MM.1S (cell line): ENCODE measurements at places on chromosomes 6 and 20.

DNA sequence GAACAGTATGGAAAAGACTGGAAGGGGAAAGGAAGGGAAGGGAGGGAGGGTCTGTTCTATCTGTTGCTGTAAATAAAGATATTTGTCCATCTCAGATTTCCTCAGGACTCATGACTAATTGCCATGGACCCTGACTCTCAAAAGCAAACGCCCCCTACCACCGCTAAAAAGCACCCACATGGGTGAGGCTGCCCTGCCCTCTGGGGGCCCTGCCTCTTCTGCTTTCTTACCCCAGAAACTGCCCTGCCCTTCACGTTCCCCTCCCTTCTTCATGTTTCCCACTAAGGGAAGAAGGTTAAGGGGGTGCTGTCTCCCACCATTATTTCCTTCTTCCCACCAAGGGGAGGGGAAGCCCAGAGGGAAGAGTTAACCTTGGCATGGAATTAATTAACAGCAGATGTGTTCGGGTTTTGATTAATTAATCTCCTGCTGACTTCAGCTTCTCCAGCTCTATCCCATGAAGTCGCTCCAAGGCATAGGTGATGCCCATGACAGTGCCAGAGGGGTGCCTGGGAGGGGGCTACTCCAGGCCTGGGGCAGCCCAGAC is 16.0 kb downstream of the MDFI start:
- peaks cover 92% of the 10 kb centered on the region for H3K27me3 ChIP-seq
- no peaks in the 10 kb centered on the region for H3K4me1 ChIP-seq
- no peak overlapping the region for H3K27ac ChIP-seq
- DNase-seq = no peak
- no peak overlapping the region for H3K4me3 ChIP-seq

GRCh38 chr6:45864651-45865050 is 151.0 kb downstream of the CLIC5 start:
- no peaks in the 10 kb centered on the region for H3K4me1 ChIP-seq
- H3K27ac ChIP-seq = no peak overlapping the region
- no peaks in the 10 kb centered on the region for H3K27me3 ChIP-seq
- no peak overlapping the region for H3K4me3 ChIP-seq

DNA sequence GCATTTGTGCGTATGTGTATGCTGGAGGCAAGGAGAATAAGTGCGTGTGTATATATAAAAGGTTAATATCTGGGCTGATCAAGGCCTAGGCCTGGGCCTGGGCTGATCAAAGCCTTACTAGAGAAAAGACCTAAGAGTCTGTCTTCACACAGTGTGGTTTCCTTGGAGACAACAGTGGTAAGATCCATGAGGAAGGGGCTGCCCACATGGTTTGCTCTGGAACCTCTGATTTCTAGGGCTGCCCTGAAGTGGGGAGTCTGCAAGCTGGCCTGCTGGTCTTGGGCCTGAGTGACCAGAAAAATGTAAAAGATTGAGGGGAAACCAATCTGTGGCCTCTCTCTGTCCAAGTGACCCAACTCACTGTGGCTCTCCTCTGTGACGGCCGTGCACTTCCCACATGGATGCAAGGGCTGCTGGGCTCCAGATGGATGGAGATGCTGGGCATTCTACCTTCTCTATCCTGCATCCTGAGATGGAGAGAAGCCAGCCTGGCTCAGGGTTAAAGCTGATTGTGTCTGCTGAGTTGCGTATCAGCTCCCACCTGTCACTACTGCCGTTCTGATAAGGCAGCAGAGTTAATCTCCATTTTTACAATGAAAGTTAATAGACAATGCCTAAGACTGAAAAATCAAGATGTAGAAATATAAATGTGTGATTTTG is 90.3 kb upstream of the NXT1 start:
- H3K36me3 ChIP-seq = no peaks in the 10 kb centered on the region
- no peaks in the 10 kb centered on the region for H3K27me3 ChIP-seq
- H3K27ac ChIP-seq = no peak overlapping the region
- H3K4me1 ChIP-seq = no peaks in the 10 kb centered on the region
- no peak for DNase-seq

DNA sequence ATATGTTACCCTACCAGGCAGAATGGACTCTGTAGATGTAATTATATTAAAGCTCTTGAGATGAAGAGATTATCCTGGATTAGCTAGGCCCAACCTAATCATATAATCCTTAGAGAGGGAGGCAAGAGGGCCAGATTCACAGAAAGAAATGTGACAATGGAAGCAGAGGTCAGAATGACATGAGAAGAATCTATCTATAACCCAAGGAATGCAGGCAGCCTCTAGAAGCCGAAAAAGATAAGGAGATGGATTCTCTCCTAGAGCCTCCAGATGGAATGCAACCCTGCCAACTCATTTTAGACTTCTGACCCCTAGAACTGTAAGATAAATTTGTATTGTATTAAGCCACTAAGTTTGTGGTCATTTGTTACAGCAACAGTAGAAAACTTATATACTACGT is 12.3 kb downstream of the PXT1 start:
- H3K4me3 ChIP-seq = no peak overlapping the region
- DNase-seq = no peak
- no peaks in the 10 kb centered on the region for H3K27me3 ChIP-seq
- no peak overlapping the region for H3K27ac ChIP-seq

DNA sequence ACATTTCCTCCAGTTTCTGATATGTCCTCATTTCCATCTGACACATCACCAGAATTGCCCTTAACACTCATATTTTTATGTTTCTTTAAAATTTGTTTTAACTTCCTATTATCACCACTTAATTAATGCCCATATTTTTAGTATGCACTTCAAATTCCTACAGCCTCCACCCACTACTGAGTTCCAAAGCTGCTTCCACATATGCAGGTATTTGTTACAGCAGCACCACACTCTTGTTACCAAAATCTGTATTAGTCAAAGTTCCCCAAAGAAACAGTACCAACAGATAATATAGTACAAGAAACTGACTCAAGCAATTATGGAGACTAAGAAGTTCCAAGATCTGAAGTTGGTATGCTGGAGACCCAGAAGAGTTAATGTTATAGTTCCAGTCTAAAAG is 340.4 kb downstream of the GRIK2 start:
- H3K27ac ChIP-seq = no peak overlapping the region
- no peaks in the 10 kb centered on the region for H3K4me1 ChIP-seq
- H3K4me3 ChIP-seq = no peak overlapping the region

DNA sequence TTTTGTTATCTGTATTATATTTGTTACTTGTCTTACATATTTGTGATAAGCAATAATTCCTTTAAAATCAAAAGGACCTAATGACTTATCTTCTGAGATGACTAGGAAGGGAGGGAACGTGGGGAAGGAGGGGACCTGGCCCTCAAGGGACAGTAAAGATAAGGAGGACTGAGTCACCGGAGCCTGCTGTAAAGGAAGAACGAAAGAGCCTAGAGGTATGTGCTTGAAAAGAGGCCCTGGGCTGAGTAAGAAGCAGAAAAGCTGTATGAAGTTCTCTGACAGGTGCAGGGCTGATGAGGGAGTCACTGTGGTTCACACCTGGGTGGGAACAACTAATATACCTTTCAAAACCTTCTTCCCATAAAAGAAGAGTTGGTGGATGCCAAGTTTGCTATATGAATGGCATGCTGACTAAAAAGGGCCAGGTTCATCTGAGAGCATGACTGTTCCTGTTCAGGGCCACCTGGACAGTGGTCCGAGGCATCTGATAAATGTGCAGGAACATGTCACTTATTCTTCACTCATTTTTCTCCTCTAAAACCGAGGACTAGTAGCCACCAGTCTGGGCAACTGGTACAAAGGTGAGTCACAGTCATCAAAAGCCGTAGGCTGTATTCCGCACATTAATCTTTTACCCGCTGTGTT is 111.3 kb downstream of the TNFAIP3 start:
- H3K4me1 ChIP-seq = peaks cover 40% of the 10 kb centered on the region
- H3K36me3 ChIP-seq = no peaks in the 10 kb centered on the region
- peak overlapping the region; percentile 32; the same call in 1 of the 2 replicates for H3K27ac ChIP-seq
- no peak overlapping the region for H3K4me3 ChIP-seq

DNA sequence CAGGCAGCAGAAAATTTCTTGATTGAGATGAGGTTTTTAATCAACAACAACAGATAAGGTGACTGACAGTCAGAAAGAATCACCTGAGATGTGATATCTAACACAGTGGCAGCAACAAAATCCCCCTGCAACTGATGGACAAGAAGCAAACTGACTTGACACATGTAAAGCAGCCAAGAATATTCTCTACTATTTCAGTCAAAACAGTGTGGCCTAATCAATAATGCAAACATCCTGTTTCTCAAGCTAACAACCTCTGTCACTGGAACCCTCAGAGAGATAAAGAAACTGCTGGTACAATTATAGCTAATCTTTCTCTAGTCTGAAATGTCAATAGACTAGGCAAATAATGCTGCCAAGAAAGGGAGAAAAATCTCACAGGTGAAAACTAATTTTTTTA is 4.6 kb upstream of the CGA start:
- no peak overlapping the region for H3K27ac ChIP-seq
- no peaks in the 10 kb centered on the region for H3K27me3 ChIP-seq
- no peaks in the 10 kb centered on the region for H3K4me1 ChIP-seq
- H3K4me3 ChIP-seq = no peak overlapping the region

DNA sequence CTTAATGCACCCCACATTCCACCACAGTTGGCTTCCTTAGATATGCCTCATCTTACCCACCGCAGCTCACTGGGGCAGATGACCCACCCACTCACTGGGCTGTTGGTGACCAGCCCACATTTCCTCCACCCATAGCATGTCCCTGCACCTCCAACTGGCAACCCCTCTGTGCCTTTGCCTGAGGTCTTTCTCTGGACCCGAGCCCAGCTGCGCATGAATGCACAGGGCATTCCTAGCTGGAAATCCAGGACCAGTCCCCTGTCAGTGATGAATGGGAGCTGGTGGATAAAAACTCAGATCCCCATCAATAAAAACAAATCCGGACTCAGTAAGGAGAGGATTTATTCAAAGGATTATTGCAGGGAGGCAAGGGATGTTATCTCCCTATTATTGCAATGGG is 75.0 kb downstream of the ISM1 start:
- no peak for DNase-seq
- H3K36me3 ChIP-seq = no peaks in the 10 kb centered on the region
- H3K27me3 ChIP-seq = no peaks in the 10 kb centered on the region
- no peaks in the 10 kb centered on the region for H3K4me1 ChIP-seq
- H3K27ac ChIP-seq = no peak overlapping the region
- H3K4me3 ChIP-seq = no peak overlapping the region

DNA sequence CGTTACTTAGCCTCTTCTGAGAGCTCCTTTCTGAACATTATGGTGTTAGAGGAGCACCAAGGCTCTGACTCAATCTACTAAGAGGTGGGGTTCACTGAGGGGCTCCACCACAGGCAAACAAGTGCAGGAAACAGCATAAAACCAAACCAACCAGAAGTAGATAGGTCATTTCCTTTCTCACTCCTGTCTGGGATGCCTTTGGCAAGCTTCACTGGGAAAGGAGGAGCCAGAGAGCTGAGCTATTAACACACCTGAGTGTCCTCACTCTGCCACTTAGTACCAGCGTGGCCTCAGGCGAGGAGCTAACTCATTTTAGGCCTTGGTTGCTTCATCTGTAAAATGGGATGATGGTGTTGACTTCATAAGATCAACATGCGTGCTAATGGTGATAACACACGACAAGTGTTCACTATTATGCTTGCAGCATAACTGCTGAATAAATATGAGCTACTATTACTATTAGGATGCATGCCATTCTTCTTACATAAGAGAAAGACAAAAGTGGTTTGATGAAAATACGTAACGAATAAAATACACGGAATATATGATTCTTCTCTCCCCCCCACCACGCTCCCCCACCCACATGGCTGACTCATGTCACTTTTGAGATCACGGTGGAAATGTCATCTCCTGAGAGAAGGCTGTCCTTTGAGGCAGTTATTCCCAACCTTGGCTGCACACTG is 185.4 kb downstream of the BCAS1 start:
- H3K4me3 ChIP-seq = no peak overlapping the region
- no peaks in the 10 kb centered on the region for H3K36me3 ChIP-seq
- no peaks in the 10 kb centered on the region for H3K4me1 ChIP-seq
- H3K27ac ChIP-seq = no peak overlapping the region
- H3K27me3 ChIP-seq = no peaks in the 10 kb centered on the region

- H3K4me1 ChIP-seq = 0 out of 2 replicates have a peak, but pooled peaks cover 4% of the 10 kb centered on the region
- H3K27me3 ChIP-seq = no peaks in the 10 kb centered on the region
- H3K27ac ChIP-seq = no peak overlapping the region
These were observed 47.1 kb upstream of the MCM9 start for GRCh38 chr6:118981884-118982574.

DNA sequence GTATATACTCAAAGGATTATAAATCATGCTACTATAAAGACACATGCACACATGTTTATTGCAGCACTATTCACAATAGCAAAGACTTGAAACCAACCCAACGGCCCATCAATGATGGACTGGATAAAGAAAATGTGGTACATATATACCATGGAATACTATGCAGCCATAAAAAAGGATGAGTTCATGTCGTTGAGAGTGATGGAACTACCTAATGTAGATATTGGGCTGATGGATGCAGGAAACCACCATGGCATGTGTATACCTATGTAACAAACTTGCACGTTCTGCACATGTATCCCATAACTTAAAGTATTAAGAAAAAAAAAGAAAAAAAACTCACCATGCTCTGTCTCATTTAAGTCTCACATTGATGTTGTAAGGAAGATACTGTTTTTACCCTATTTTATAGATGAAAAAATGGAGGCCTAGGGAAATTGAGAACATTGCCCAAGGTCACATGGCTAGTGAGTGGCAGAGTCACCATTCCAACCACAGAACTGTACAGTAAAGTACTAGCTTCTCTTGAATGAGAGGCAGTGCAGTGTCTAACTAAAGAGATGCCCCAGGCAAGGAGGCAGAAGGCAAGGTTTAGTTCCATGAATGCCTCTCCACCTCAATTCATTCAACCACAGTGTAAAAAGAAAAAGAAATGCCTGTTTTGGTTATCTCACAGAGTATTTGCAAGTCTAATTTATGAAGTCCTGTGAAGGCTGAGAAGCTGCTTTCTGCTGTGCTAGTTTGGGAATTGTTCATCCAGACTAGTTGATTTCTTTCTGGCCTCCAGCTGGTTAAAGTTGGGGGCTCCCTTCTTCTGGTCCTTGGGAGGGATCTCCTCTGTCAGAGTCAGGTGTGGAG is 68.2 kb downstream of the FIG4 start:
- H3K36me3 ChIP-seq = no peaks in the 10 kb centered on the region
- no peaks in the 10 kb centered on the region for H3K4me1 ChIP-seq
- H3K27ac ChIP-seq = no peak overlapping the region
- no peak for DNase-seq
- H3K4me3 ChIP-seq = no peak overlapping the region
- H3K27me3 ChIP-seq = no peaks in the 10 kb centered on the region

GRCh38 chr6:17336425-17336824 is 55.3 kb downstream of the RBM24 start:
- no peak overlapping the region for H3K4me3 ChIP-seq
- no peak overlapping the region for H3K27ac ChIP-seq
- H3K4me1 ChIP-seq = no peaks in the 10 kb centered on the region
